ENCODE measurements at places on chromosomes 12 and 14.

GRCh38 chr12:92224685-92225331 is 79.2 kb upstream of the BTG1 start:
- DNase-seq, result no peak

GRCh38 chr14:68819260-68819691 is 26.4 kb upstream of the ZFP36L1 start:
- DNase-seq, result no peak

GRCh38 chr12:124852329-124852831 is 11.3 kb downstream of the SCARB1 start:
- DNase-seq, result no peak

- no peak for DNase-seq
These were observed 1.3 kb downstream of the HOXC5 start for GRCh38 chr12:54033980-54034784.

- no peak for DNase-seq
These were observed 163.2 kb downstream of the PAH start for GRCh38 chr12:102753802-102754201.

DNA sequence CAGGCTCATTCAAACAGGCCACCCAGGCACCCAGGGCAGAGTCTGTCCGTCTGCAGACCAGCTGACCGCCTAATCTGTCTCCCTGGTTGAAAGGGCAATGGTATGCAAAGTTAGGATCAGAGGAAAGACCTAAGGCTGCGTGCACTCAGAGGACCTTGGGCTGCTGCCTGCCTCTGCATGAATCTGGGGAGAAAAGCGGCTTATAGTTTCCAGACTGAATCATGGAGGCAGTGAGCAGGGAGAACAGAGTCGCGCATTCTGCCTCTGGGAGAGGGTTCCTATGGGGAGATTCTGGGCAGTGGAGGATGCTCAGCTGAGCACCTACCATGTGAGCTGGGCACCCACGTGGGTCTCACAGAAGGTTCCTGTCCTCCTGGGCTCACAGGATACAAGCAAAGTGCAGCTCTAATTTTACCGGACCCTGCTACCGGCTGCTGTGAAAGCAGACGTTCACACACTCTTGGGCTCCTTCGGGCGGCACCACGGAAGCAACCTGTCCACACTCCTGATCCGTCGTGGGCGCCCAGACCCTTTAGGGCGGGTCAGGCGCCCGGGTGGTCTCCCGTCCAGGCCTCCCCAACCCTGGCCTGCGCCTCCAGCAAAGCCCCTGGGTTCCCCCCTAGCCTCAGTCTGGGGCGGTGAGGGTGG is 772 bp downstream of the SCARB1 start:
- DNase-seq, result no peak

GRCh38 chr14:45078323-45078722 is 5.6 kb upstream of the PRPF39 start:
- no peak for DNase-seq

GRCh38 chr12:131166717-131167116 is 213.0 kb downstream of the ADGRD1 start:
- DNase-seq, result no peak

DNA sequence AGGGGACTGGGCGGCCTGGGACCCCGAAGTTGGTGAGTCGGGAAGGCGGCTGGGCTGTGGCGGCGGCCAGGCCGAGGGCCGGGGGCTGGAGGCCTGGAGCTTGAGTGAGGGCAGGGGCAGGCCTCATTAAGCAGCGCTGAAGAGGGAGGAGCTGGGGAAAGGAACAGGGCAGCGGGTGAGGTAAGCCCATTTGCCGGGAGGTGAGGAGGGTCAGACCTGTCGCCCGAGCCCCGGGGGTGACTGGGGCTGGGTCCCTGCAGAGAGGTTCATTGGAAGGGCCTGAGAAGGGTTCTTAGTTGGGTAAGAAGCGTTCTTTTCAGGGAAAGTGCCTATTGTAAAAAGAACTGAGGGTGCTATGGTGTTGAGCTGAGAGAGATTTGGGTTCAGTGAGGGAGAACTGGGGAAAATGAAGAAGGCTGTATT is 441 bp downstream of the RAB5B start:
- no peak for DNase-seq

DNA sequence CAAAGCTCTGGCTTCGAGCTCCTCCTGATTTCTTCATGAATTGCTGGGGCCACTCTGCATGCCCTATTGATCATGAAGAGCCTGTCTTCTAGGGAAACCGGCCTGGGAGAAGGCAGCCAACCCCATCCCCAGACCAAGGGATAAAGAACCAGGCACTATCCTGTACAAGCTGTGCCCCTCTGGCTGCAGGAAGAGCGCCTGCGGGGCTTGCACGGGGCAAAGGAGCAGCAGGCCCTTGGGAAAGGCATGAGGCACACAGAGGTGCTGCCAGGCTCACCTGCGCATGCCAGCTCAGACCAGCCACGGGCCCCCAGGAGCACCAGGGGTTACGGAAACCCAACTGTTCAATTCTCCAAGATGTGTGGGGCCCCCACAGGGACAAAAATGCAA is 2.1 kb downstream of the ITPK1 start:
- DNase-seq, result no peak

DNA sequence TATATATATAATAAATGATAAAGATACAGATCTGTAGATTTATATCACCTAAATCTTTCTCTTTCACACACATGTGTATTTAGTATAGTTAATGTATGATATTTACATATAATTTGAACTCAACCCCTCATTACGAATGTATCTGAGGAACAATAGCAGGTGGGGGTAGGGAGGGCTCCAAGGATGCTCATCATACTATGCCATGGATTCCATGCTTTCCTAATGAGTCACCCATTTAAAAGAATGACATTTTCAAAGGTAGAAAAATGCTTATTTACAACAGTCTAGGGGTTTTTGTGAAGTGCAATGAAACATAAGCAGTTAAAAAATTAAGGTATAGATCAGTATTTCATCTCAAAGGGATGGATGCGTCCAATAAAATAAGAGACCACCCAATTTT is 181.6 kb downstream of the SOX5 start:
- DNase-seq, result no peak

DNA sequence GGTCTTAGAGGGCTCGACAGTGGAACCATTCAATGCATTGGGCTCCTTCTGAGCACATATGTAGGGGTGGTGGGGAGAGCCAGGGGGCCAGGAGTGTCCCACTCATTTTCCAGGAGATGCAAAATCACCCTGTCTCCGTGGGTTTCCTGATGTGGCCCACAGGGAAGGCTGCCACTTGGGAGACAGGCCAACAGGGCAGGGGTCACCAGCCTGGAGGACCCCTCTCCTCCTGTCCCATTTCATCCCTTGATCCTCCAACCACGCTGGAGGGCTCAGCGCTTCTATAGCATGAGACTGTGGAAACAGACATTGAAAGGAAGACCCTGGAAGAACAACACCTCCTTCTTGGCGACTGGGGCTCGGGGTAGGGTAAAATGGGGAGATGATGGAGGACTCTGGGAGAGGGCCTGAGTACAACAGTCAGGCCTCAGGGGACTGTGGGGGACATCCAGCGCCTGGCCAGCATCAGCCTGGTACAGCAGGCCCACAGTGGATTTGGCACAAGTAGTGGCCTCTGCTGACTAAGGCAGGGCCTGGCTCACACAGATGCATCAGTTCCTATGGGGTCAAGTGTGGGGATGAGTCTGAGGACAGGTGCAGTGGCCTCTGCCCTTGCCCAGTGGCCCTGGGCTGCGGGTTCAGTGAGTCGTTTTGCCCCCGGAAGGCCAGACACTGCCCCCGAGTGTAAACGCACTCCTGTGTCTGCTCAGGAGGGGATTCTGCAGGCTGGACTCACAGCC is 68.0 kb downstream of the PRIMA1 start:
- no peak for DNase-seq

- no peak for DNase-seq
These were observed 2.6 kb downstream of the C12orf42 start for GRCh38 chr12:103493199-103493598.

DNA sequence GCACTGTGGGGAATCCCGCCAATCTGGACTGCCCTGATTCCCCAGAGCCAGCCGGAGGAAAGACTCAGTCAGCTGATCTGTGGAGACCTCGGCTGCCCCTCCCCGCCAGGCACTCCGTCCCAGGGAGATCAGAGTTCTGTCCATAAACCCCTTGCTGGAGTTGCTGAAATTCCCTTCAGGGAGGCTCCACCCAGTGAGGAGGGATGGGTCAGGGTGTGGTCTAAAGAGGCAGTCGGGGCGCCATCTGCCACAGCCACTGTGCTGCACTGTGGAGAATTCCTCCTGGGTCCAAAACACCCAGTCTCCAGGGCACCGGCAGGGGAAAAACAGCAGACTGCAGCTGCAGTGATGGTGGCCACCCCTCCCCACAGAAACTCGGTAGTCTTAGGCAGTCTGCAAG is 1922.3 kb upstream of the FLRT2 start:
- DNase-seq, result no peak

- no peak for DNase-seq
These were observed 312.4 kb downstream of the TMEM121 start for GRCh38 chr14:105838591-105839424.

DNA sequence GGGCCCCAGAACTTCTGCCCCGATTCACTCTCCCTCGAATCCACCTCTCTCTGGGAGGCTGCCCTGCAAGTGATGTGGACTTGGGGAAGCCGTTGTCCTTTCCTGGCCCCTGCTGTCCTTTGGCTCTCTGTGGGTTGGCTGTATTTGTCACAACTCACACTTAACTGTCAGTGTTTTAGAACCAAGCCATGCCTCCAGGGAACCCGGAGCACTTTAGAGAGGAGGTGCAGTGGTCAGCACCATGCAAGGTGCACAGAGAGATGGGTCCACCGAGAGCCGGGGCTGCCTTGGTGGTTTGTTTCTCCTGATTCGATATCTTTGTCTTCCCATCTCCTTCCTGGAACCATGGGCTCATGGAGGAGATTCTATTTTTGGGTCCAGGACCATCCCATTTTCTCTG is 129.5 kb upstream of the RTL1 start:
- no peak for DNase-seq

DNA sequence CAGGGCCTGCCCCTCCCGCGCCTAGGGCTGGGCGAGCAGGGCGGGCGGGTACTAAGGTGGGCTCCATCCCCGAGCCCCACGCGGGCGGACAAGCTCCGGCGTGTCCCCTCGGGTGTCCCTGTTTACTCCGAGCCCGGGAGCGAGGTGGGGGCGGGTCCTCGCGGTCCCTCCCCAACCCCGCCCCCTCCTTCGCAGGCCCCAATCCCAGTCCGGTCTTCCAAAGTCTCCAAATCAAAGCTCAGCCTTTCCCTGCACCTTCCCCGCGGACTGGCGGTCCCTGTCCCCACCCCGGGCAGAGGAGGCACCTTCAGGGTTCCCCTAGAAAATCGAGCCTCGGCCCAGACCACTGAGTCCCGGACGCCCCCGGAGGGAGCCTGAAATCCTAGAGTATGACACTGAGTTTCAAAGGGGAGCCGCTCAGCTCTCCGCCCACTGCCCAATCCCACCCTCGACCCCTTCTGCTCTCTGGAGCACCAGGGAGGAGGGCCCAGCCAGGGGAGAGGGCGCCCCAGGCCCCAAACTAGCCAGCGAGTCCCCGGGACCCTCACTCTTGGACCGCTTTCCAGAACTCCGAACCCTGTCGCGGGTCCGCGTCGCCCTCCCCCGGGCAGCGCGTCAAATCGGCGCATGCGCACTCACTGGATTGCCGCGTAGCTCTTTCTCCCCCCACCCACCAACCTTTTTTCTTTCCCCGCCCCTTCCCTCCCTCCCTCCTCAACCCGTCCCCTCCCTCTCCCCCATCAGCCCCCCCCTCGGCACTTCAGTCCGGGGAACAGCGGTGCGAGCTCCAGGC is at the start of gene LRP1:
LRP1 (plus strand) TSS at position 758 of the 793 bp plus-strand sequence. CDS start 482 bp downstream, outside the sequence.
- peak; percentile 69 for DNase-seq

- no peak for DNase-seq
These were observed 127.2 kb downstream of the OTOGL start for GRCh38 chr12:80226576-80226975.

DNA sequence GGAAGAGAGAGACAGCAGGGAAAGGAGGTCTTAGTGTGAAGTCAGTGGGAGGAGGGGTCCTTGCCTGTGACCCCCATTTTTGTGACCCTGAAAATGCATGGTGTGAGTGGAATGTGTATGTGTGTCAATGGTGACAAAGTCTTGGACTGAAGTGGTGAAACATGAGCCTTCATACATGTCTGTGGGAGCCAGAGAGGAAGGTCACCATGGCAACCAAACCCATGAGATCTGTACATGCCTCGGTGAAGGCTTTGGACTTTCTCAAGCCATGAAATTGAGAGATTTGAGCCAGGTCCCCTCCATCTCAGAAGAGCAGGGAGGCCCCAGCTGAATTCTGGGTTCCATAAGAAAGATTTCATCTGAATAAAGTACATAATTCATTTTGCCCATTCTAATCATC is 108.7 kb downstream of the TTC8 start:
- no peak for DNase-seq

- no peak for DNase-seq
These were observed 476.4 kb downstream of the VRK1 start for GRCh38 chr14:97273540-97273939.

DNA sequence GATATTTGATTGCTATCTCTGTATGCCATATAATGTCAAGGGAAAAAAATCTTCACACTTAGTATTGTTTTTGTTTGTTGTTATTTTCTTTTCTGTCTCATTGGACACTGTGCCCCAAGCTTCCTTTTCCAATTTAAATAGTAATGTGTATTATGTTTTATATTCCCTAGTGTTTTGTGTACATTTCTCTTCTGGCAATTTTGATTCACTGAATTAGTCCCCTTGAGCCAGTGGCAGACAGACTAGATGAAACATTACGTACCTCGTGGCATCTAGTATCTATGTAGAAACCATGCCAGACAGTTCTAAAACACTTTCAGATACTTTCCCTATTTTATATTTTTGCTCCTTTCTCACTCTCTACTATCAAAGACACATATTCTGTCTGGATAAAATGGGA is at the start of gene OR6C1:
OR6C1 (plus strand) TSS at position 301 of the 400 bp plus-strand sequence. CDS start 6,257 bp downstream, outside the sequence.
- DNase-seq, result no peak

DNA sequence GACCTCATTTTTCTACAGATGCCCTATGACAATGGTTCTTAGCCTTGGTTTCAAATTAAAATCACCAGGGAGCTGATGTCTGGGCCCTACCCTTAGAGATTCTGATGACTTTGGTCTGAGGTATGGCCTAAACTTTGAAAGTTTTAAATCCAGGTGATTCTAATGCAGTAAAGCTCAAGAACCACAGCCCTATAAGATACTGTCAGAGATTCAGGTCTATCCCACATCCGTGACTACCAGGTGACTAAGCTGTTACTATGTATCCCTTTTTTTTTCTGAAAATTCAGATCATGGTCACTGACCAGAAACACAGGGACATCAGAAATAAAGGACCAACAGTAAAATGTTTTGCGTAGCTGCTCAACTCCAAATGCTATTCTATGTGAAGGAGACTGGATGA is 148.8 kb upstream of the BMP4 start:
- no peak for DNase-seq

DNA sequence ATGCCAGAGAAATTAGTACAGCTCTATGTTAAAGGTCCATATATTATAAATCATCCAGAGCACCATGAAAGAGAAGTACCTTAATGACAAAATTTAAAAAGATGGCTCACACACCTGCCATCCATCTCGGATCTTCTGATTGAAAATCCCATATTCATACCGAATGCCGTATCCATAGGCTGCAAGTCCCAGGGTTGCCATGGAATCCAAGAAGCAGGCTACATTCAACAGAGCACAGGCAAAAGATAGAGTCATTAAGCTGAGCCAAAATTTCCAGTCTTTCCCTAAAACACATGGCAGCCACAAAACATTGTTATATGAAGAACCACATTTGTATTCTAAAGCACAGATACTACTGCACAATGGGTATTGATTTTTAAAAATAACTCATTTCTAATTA is 12.7 kb downstream of the PYGL start:
- DNase-seq, result no peak

- DNase-seq, result no peak
These were observed 79.8 kb downstream of the CCDC88C start for GRCh38 chr14:91337699-91338335.

GRCh38 chr12:27018037-27018436 is 3.9 kb upstream of the TM7SF3 start:
- no peak for DNase-seq

GRCh38 chr12:66062290-66062625 is 68.3 kb downstream of the LLPH start:
- no peak for DNase-seq

Data from stimulated activated CD4-positive, alpha-beta T cell treated with anti-CD3 and anti-CD28 coated beads, Interleukin-15, amount 100 ng/mL, for 1 hour (primary cell).